Amygdala (tissue), 56 donors: ENCODE measurements at places on chromosomes 11 and 22.

DNA sequence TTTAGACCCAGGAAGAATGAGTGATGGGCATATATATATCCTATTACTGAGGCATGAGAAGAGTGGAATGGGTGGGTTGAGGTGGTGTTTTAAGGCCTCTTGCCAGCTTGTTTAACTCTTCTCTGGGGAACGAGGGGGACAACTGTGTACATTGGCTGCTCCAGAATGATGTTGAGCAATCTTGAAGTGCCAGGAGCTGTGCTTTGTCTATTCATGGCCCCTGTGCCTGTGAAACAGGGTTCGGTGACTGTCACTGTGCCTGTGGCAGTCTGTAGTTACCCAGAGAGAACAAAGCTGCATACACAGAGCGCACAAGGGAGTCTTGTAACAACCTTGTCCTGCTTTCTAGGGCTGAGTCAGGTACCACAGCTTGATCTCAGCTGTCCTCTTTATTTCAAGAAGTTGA, 11.7 kb downstream of the LIMK2 start:
- DNase-seq: no peak

DNA sequence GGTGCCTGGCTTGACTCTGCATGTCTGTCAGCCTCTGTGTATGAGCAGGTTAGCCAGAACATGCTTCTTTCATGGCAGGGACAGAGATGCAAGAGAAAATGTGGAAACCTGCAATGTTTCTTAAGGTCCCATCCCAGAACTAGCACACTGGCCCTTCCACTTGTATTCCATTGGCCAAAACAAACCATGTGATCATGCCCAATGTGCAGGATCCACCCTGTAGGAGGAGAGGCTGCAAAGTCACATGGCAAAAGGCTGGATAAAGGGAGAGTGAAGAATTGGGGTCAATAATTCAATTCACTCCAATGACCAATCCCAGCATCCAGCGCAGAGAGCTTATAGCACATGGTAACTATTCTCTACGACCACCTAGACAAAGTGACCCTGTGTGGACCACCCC, 405.5 kb downstream of the MIAT start:
- no peak for DNase-seq

GRCh38 chr11:119192111-119192510, 6.8 kb downstream of the NHERF4 start:
- DNase-seq: no peak

GRCh38 chr22:42322562-42322926, 52.1 kb upstream of the TCF20 start:
- DNase-seq: no peak
